ENCODE measurements at places on chromosomes 16 and 17. TPM values are rescaled to one million over a fixed set of nuclear protein-coding genes. Genes with fewer than 3 reads are reported as not detected.

DNA sequence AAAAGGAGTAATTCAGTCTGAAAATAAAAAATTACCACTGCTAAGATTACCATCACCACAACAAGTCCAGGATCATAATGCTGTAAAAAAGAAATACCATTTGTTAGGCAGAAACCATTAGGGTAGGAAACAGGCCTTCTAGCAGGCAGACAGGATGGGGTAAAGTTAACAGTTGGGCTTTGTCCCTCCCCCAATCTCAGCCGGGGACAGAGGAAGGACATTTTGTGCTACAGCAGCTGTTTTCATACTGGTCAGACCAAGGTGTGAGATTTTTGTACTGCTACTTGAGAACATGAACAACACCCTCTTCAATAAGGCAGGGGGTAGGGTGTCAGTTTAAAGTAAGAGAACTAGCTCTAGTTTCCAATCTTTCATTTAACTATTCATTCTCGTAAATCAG lies 49.2 kb upstream of the ITGA2B start:
- H3K36me3 ChIP-seq, result peaks cover 3% of the 10 kb centered on the region
- DNase-seq, result no peak
- H3K27ac ChIP-seq, result no peak overlapping the region
- no peak overlapping the region for H3K4me3 ChIP-seq
- H3K4me1 ChIP-seq, result no peaks in the 10 kb centered on the region
- H3K27me3 ChIP-seq, result no peaks in the 10 kb centered on the region

GRCh38 chr16:5738586-5738985 lies 641.0 kb upstream of the EEF2KMT start:
- DNase-seq, result no peak
- H3K27me3 ChIP-seq, result no peaks in the 10 kb centered on the region
- H3K4me3 ChIP-seq, result no peak overlapping the region
- no peaks in the 10 kb centered on the region for H3K4me1 ChIP-seq
- H3K27ac ChIP-seq, result no peak overlapping the region

- no peaks in the 10 kb centered on the region for H3K4me1 ChIP-seq
- H3K27me3 ChIP-seq, result no peaks in the 10 kb centered on the region
- H3K27ac ChIP-seq, result no peak overlapping the region
- H3K36me3 ChIP-seq, result peaks cover 17% of the 10 kb centered on the region
- no peak overlapping the region for H3K4me3 ChIP-seq
Observed at GRCh38 chr17:64546716-64547115, 39.9 kb downstream of the CEP95 start.

GRCh38 chr17:58899191-58899590 lies 143.5 kb downstream of the PPM1E start:
- DNase-seq, result no peak
- no peak overlapping the region for H3K4me3 ChIP-seq
- no peaks in the 10 kb centered on the region for H3K36me3 ChIP-seq
- H3K27ac ChIP-seq, result no peak overlapping the region
- no peaks in the 10 kb centered on the region for H3K27me3 ChIP-seq

- H3K27ac ChIP-seq, result no peak overlapping the region
- no peaks in the 10 kb centered on the region for H3K36me3 ChIP-seq
- no peak overlapping the region for H3K4me3 ChIP-seq
Observed at GRCh38 chr17:65163990-65164495, 26.9 kb downstream of the RGS9 start.

GRCh38 chr16:66182592-66182991 lies 183.9 kb upstream of the CDH5 start:
- H3K36me3 ChIP-seq, result no peaks in the 10 kb centered on the region
- no peaks in the 10 kb centered on the region for H3K4me1 ChIP-seq
- no peak overlapping the region for H3K4me3 ChIP-seq
- H3K27ac ChIP-seq, result no peak overlapping the region

GRCh38 chr16:70432356-70432722 lies 6.6 kb downstream of the ST3GAL2 start:
- peaks cover 5% of the 10 kb centered on the region for H3K36me3 ChIP-seq
- no peak overlapping the region for H3K4me3 ChIP-seq
- H3K27ac ChIP-seq, result no peak overlapping the region

- DNase-seq, result peak; percentile 73
- H3K36me3 ChIP-seq, result no peaks in the 10 kb centered on the region
- H3K27ac ChIP-seq, result peak overlapping the region; percentile 76
- no peak overlapping the region for H3K4me3 ChIP-seq
Observed at GRCh38 chr17:82228278-82228841, 482 bp upstream of the SLC16A3 start.

DNA sequence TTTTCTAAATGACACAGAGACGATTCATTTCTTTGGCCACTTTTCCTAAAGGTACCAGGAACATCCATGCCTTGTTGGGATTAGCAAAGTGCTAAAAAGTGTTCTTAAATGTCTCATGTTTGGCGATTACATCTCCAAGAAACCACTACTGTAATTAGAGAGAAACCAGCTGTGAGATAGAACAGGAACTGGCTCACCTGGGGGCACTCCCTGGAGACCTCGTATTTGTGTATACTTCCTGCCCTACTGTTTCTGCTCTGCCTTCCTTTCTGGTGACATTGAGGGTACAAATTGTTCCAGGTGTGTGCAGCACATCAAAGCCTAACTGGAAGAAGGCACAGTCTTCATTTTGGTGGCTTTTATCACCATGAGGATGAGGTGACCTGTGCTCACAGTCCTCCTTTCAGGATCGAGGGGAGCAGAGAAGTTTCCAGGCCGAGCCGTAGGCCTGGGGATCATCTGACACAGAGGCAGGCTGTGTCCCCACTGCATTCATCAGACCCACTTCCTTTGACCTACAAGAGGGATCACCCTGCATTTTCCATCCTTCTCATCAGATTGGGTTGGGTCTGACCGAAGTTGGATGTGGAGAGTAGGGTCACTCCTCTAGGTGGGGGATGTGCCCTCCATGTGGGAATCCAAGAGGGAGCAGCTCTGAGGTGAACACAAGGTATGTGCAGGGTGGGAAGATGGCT lies 23.7 kb downstream of the CCL4 start:
- no peak for DNase-seq
- no peak overlapping the region for H3K4me3 ChIP-seq
- H3K27me3 ChIP-seq, result no peaks in the 10 kb centered on the region
- no peaks in the 10 kb centered on the region for H3K36me3 ChIP-seq
- no peak overlapping the region for H3K27ac ChIP-seq
- H3K4me1 ChIP-seq, result no peaks in the 10 kb centered on the region

DNA sequence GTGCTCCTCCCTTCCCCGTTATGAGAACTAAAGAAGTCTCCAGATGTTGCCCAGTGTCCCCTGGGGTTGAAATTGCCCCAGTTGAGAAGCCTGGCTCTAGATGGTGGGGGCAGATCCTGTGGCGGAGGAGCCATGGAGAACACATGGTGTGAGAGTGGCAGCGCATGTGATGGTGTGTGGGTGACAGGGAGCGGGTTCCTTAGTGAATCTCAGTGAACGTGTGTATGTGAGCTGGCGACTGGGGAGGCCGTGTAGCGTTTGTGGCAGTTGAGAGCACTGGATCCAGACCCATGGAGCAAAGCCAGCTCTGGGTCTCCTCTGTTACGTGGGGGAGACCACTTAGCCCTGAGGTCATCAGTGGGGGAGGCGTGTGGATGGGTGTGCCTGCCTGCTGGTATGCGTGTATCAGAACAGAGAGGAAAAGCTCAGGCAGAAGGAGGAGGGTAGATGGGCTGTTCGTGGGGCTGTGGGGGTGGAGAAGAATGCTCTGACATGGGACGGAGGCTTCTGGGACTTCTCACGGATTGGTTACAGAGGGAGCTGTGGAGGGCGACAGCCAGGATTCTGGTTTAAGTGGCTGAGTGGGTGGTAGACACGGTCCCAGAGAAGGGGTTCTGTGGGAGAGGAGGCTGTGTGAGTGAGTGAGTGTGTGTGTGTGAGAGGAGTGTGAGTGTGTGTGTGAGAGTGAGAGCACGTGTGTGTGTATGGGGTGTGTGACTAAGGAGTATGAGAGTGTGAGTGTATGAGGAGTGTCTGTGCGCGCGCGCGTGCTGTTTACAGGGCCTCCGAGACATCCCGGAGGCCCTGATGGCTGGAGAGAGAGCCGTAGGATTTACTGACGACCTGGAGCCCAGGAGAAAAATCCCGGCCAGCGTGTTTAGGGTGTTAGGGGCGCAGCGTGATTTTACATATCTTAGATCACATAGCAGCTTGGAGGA lies 193.8 kb downstream of the SNX29 start:
- no peaks in the 10 kb centered on the region for H3K4me1 ChIP-seq
- H3K27me3 ChIP-seq, result no peaks in the 10 kb centered on the region
- H3K27ac ChIP-seq, result no peak overlapping the region
- peaks cover 4% of the 10 kb centered on the region for H3K36me3 ChIP-seq
- no peak for DNase-seq

DNA sequence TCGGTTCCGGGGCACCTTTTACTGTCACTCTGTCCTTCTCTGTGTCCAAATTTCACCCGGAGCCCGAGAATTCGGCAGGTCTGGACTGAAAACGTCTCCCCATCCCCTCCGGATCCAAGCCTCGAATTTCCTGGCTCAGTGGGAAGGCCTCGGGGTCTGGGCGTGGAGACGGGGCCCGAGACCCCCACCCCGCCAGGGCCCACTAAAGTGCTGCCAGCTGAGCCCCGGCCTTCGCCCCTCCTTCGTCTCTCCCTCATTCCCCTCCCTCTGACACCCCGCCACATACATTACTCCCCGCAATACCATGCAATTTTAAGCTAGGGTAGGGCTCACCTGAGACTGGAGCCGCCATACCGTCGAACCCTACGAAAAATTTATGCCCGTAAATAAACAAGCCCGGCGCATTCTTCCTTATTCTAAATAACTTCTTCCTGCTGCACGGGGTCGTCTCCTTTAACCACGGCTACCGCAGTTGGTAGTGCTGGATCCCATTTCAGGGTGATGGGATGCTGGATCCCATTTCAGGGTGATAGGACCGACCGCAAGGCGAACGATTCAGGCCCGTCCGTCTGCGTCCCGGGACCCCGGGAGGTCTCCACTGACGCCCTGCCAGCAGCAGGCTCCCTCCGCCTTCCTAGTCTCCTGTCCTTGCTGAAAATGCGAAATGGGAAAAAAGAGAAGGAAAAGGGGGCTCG lies 4.4 kb upstream of the OR1F1 start:
- no peaks in the 10 kb centered on the region for H3K4me1 ChIP-seq
- H3K27me3 ChIP-seq, result peaks cover 67% of the 10 kb centered on the region
- H3K36me3 ChIP-seq, result no peaks in the 10 kb centered on the region

- H3K27ac ChIP-seq, result no peak overlapping the region
- H3K27me3 ChIP-seq, result no peaks in the 10 kb centered on the region
- H3K36me3 ChIP-seq, result no peaks in the 10 kb centered on the region
- H3K4me3 ChIP-seq, result no peak overlapping the region
Observed at GRCh38 chr17:38613981-38614779, 8.4 kb upstream of the SRCIN1 start.

DNA sequence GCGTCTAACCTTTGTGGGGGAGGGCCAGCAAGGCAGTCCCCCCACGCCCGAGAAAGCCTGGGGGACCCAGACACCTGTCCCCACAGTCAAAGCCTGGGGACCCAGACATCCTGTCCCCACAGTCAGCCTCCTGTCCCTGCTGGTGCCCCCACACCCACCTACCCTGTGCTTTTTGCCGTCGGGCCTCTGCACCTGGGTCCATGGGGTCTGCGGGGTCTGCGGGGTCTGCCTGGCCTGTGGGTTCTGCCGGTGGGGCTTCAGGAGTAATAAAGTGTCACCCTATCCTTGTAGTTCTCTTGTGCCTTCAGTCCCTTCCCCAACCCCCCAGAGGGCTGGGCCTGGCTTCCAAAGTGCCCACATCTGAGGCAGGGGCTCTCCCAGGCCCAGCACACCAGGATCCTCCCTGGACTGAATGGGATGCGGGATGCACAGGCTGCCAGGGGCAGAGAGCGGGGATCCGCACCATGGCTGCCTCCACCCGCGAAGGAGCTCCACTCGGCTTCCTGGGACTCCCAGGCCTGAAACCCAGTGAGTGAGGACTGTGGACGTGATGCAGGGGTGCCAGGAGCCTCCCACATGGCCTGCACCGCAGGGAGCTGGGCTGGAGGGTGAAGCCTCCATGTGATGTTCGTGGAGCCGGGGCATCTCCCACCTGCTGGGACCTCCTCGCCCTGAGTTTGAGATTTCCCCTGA lies 16.3 kb upstream of the DPEP1 start:
- H3K4me1 ChIP-seq, result no peaks in the 10 kb centered on the region
- no peak for DNase-seq
- H3K27ac ChIP-seq, result no peak overlapping the region
- no peaks in the 10 kb centered on the region for H3K27me3 ChIP-seq
- no peaks in the 10 kb centered on the region for H3K36me3 ChIP-seq
- H3K4me3 ChIP-seq, result no peak overlapping the region

- no peak overlapping the region for H3K4me3 ChIP-seq
- no peaks in the 10 kb centered on the region for H3K27me3 ChIP-seq
- H3K27ac ChIP-seq, result no peak overlapping the region
- DNase-seq, result no peak
Observed at GRCh38 chr16:23274968-23275367, 27.1 kb upstream of the SCNN1B start.

DNA sequence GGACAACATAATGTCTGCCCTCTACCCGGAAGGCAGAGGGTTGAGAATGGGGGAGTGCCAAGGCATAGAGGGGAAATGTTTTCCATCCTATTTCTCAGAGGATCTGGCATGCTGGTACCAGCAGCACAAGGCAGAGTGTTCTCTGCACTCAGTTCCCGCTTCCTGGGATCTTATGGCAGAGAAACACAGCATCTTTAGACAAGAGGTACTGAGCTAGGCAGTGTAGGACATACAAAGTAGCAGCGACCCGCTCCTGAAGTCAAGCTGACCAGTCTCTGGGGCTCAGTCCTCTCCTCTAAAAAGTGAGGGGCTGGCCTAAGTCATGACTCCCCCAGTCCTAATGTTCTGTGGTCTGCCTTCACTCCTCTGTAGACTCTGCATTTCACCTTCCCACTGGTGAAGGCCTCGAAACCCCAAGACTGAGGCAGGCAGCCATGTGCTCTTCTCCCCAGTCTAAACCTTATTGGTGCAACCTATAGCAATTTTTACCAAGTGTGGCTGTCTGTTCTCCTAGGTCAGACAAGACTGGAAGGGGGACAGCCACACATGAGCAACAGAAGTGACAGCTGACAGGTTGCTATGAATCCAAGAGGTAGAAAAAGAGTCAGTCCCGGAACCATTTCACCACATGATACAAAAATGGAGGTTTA lies 11.3 kb upstream of the TSPOAP1 start:
- H3K27me3 ChIP-seq, result no peaks in the 10 kb centered on the region
- no peak overlapping the region for H3K4me3 ChIP-seq
- H3K4me1 ChIP-seq, result no peaks in the 10 kb centered on the region
- DNase-seq, result no peak

Gene ZPBP2
- not detected for total RNA-seq

Gene FBXW10B
- 0.19 TPM for total RNA-seq

Gene LRRC75A
- total RNA-seq, result 2.5 TPM

Gene C16orf96
- 0.16 TPM for total RNA-seq

Gene PLXDC1
- total RNA-seq, result 11.1 TPM

Gene SMIM5
- 8.0 TPM for total RNA-seq

Gene OR1F1
- total RNA-seq, result not detected

Gene DCAF7
- total RNA-seq, result 81.0 TPM

Gene AP1G1
- 111 TPM for total RNA-seq

Gene PIK3R5
- 19.1 TPM for total RNA-seq

Data from kidney (tissue), 22 donors.